ENCODE measurements at places on chromosomes 7 and 10. TPM values are rescaled to one million over a fixed set of nuclear protein-coding genes. Genes with fewer than 3 reads are reported as not detected.

Gene FEZF1
- not detected for polyA plus RNA-seq

DNA sequence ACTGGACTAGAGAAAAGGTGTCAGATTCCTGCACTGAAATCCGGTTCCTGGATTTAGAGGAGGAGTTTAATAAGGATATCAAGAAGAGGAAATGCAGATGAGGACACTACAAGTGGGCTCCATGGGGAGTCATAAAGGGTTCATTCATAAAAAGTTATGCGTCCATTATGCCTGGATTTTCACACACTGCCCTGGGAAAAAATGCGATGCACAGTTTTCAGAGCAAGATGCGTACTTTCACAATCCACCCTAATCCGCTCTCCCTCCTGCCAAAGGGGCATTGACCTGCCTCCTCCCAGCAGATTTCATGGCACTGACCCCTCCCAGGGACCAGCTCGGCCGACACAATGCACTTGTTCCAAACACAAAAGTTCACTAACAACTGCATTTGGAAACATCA is 42.2 kb upstream of the OPALIN start:
- H3K4me3 ChIP-seq: no peak overlapping the region
- no peak overlapping the region for H3K27ac ChIP-seq
- DNase-seq: no peak

Gene ADCY1
- polyA plus RNA-seq: 0.54 TPM

- no peak for DNase-seq
- H3K27me3 ChIP-seq: no peaks in the 10 kb centered on the region
- H3K4me3 ChIP-seq: no peak overlapping the region
- H3K27ac ChIP-seq: no peak overlapping the region
- H3K36me3 ChIP-seq: no peaks in the 10 kb centered on the region
These were observed 252.8 kb upstream of the GPR26 start for GRCh38 chr10:123413353-123413752.

Gene ERLIN1
- polyA plus RNA-seq: 46.7 TPM

DNA sequence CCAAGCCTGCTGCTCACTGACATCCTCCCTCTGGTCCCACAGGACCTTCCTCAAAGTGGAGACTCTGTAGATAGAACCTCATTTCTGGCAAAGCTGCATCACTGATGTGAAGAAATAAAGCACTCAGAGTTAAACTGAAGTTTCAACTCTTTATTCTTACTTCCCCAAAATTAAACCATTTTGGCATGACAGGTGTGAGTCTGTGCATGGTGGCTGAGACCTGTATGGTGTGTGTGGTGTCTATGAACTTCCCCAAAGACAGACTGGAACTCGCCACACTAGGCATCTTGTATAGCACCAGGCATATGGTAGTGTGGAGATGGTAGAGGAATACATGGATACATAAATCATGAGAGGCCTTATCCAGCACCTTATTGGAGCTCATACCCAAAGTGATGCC is 6.6 kb upstream of the WDFY4 start:
- no peak for DNase-seq
- H3K4me1 ChIP-seq: no peaks in the 10 kb centered on the region
- no peaks in the 10 kb centered on the region for H3K36me3 ChIP-seq
- H3K27me3 ChIP-seq: no peaks in the 10 kb centered on the region
- no peak overlapping the region for H3K27ac ChIP-seq

DNA sequence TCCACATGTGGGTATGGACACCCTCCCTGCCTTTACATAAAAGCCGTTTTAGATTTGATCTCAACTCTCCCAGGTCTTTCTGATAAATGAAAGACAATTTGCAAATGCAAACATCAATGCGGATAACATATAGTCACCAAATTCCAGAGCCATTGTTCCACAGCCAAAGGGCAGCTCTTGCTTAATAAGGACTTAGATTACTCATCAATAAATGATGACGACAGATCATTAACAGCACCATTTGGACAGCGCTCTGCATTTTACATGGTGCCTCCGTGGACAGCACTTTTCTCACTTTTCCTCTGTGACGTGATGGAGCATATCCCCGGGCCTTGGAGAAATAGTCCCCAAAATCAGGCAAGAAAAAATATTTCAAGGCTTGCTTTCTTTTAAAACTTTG is 370.3 kb upstream of the CELF2 start:
- no peaks in the 10 kb centered on the region for H3K36me3 ChIP-seq
- DNase-seq: no peak
- H3K4me3 ChIP-seq: no peak overlapping the region
- no peaks in the 10 kb centered on the region for H3K27me3 ChIP-seq
- no peak overlapping the region for H3K27ac ChIP-seq

DNA sequence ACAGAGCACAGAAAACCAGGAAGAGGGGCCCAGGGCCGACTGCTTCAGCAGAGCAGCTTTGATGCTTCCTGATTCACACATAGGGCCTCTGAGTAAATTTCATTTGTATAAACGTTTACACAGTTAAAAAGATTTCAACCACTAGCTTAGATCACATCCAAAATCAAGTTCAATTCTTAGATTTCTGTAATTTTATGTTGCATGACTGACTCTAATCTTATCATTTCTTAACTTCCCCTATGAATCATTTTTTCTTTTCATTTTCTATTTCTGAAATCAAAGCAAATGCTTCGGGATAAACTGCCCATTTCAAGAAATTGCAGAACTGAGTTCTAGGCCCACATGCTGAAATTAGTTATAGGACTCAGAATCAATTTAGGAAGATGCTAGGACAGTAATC is 224.7 kb downstream of the INHBA start:
- 0 out of 2 replicates have a peak, but pooled peaks cover 6% of the 10 kb centered on the region for H3K4me1 ChIP-seq
- no peaks in the 10 kb centered on the region for H3K36me3 ChIP-seq
- H3K27ac ChIP-seq: no peak overlapping the region
- DNase-seq: no peak
- H3K27me3 ChIP-seq: no peaks in the 10 kb centered on the region

GRCh38 chr7:151382079-151382885 is 27.6 kb downstream of the WDR86 start:
- no peak for DNase-seq
- peaks cover 7% of the 10 kb centered on the region for H3K36me3 ChIP-seq
- H3K4me1 ChIP-seq: peaks cover 7% of the 10 kb centered on the region
- H3K27me3 ChIP-seq: no peaks in the 10 kb centered on the region

Gene HUS1
- 17.8 TPM for polyA plus RNA-seq

GRCh38 chr10:62778125-62778524 is 26.4 kb upstream of the ADO start:
- DNase-seq: no peak
- no peaks in the 10 kb centered on the region for H3K36me3 ChIP-seq
- H3K27ac ChIP-seq: no peak overlapping the region
- H3K27me3 ChIP-seq: no peaks in the 10 kb centered on the region

- no peak overlapping the region for H3K27ac ChIP-seq
- no peaks in the 10 kb centered on the region for H3K4me1 ChIP-seq
- no peak for DNase-seq
- no peaks in the 10 kb centered on the region for H3K36me3 ChIP-seq
- H3K27me3 ChIP-seq: no peaks in the 10 kb centered on the region
These were observed 11.9 kb upstream of the OPTN start for GRCh38 chr10:13087986-13088618.

Gene FAM13C
- polyA plus RNA-seq: 7.6 TPM

DNA sequence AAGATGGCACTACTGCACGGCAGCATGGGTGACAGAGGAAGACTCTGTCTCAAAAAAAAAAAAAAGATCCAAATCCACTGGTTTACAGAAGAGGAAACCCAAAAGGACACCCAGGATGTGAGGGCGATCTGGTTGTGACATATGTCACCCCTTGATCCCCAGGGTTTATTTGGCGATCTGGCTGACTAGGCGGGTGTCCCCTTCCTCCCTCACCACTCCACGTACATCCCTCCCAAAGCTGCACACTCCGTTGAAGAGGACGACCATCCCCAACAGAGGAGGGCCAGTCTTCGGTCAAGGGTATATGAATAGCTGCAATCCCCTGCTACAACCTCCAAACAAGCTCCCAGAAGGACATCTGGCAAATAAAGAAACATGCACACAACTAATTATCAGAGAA is 111.6 kb downstream of the HTR5A start:
- H3K27ac ChIP-seq: no peak overlapping the region
- no peaks in the 10 kb centered on the region for H3K36me3 ChIP-seq
- H3K4me3 ChIP-seq: no peak overlapping the region

- no peaks in the 10 kb centered on the region for H3K27me3 ChIP-seq
- H3K4me3 ChIP-seq: peak overlapping the region; percentile 69
- no peaks in the 10 kb centered on the region for H3K36me3 ChIP-seq
- H3K27ac ChIP-seq: peak overlapping the region; percentile 24
These were observed 63.6 kb downstream of the PDIA4 start for GRCh38 chr7:148964483-148965267.

Gene NPSR1
- not detected for polyA plus RNA-seq

DNA sequence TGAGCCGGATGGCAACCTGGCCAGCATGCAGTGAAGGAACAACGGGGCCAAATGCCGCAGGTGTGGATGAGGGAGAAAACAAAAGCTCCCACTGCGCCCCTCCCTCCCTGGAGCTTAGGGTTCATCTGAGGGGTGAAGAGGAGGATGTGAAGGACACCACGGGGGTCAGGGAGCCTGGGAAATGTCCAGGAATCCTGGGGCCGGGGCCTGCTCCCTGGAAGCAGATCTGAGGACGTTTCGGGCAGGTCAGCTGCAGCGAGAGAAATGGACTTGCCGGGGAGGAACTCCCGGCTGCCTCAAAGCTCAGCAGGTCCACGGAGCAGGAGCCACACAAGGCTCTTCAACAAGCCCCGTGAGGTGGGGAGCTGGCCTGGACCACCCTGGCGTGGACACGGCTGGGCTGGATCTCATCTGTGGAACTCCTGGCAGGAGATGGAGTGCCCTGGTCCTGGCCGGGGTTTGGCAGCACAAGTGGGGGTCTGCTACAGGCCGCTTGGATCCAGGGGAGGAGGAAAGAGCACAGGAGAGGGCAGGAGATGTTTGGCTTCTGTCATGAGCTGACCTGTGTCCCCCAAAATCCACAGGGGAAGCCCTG is 585.0 kb downstream of the PTPRN2 start:
- H3K36me3 ChIP-seq: no peaks in the 10 kb centered on the region
- no peak overlapping the region for H3K4me3 ChIP-seq
- H3K4me1 ChIP-seq: no peaks in the 10 kb centered on the region
- no peak overlapping the region for H3K27ac ChIP-seq
- no peak for DNase-seq

- peaks cover 44% of the 10 kb centered on the region for H3K4me1 ChIP-seq
- no peak overlapping the region for H3K4me3 ChIP-seq
- H3K27me3 ChIP-seq: no peaks in the 10 kb centered on the region
These were observed 76.7 kb downstream of the ANK3 start for GRCh38 chr10:60312818-60313588.

Gene NXPH1
- polyA plus RNA-seq: not detected

- peaks cover 10% of the 10 kb centered on the region for H3K27me3 ChIP-seq
- peak overlapping the region; percentile 58 for H3K4me3 ChIP-seq
- peak overlapping the region; percentile 74 for H3K27ac ChIP-seq
- H3K36me3 ChIP-seq: no peaks in the 10 kb centered on the region
These were observed 106.2 kb downstream of the SNX10 start for GRCh38 chr7:26397796-26398426.

GRCh38 chr10:87505366-87506111 is 846 bp downstream of the MINPP1 start:
- H3K4me1 ChIP-seq: peaks cover 17% of the 10 kb centered on the region
- peaks cover 27% of the 10 kb centered on the region for H3K36me3 ChIP-seq
- no peaks in the 10 kb centered on the region for H3K27me3 ChIP-seq
- peak overlapping the region; percentile 82 for H3K27ac ChIP-seq
- peak overlapping the region; percentile 93 for H3K4me3 ChIP-seq

GRCh38 chr10:13712476-13712836 is 125.7 kb downstream of the PRPF18 start:
- H3K27me3 ChIP-seq: no peaks in the 10 kb centered on the region
- H3K27ac ChIP-seq: peak overlapping the region; percentile 98
- peaks cover 49% of the 10 kb centered on the region for H3K4me1 ChIP-seq
- H3K4me3 ChIP-seq: no peak overlapping the region
- DNase-seq: no peak

DNA sequence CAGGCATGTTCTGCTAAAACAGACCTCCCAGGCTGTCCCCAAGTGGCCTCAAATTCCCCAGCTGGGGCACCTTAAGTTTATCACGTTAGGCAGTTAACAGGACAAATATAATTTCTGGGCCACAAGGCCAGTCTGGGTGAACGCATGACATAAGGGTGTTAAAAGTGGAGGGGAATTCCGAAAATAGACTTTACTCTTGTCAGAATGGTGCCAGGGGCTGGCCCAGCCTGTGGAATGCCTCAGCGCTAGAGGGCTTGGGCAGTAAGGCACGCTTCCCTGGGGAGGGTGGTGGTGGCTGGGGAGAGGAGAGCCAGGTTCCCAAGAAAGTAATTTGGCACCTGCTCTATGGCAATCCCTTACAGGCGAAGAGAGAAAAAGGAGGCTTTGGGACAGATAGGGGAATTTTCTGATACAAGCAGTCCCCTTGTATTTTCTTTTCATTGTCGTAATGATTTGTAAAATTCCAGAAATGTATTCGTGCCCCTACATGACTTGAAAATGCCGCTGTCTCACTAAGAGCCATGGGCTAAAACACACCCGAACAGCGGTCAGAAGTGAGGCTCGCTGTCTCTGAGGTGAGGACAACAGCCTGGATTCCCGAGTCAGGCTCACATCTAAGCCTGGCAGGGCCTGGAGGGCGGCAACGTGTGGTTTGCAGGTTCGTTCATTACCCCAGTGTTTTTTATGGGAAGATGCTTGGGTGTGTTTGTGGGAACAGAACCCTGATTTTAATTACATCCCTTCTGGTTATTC is 463.2 kb upstream of the GALNT17 start:
- H3K36me3 ChIP-seq: no peaks in the 10 kb centered on the region
- H3K27ac ChIP-seq: no peak overlapping the region
- no peak overlapping the region for H3K4me3 ChIP-seq
- H3K27me3 ChIP-seq: no peaks in the 10 kb centered on the region
- DNase-seq: no peak

Gene CYP26A1
- not detected for polyA plus RNA-seq

Gene EIF5AL1
- polyA plus RNA-seq: 0.26 TPM

Gene SLC37A3
- polyA plus RNA-seq: 73.2 TPM

- H3K4me3 ChIP-seq: no peak overlapping the region
- no peaks in the 10 kb centered on the region for H3K27me3 ChIP-seq
- no peaks in the 10 kb centered on the region for H3K36me3 ChIP-seq
- no peak overlapping the region for H3K27ac ChIP-seq
- no peak for DNase-seq
- H3K4me1 ChIP-seq: no peaks in the 10 kb centered on the region
These were observed 238.7 kb downstream of the TCERG1L start for GRCh38 chr10:131072651-131073468.

DNA sequence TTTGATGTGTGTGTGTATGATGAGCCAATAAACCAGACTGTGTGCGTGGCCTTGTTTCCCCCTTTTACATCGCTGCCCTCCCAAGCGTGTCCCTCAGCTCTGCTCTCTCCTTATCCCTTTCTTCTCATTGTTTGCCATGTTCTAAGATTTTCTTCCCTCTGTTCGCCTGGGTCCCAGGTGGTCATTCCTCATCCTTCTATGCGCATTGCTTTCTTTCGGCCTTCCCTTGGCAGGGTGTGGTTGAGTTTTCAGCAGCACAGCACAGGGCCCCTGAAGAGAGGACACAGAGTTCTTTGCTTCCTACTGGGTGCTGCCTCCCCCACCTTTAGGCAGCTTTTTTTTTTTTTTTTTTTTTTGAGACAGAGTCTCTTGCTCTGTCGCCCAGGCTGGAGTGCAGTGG is 23.1 kb downstream of the GBX1 start:
- no peak for DNase-seq
- H3K27me3 ChIP-seq: no peaks in the 10 kb centered on the region
- H3K4me3 ChIP-seq: no peak overlapping the region
- peaks cover 12% of the 10 kb centered on the region for H3K4me1 ChIP-seq
- peaks cover 29% of the 10 kb centered on the region for H3K36me3 ChIP-seq
- no peak overlapping the region for H3K27ac ChIP-seq

- no peak overlapping the region for H3K27ac ChIP-seq
- H3K27me3 ChIP-seq: no peaks in the 10 kb centered on the region
- no peak overlapping the region for H3K4me3 ChIP-seq
- peaks cover 2% of the 10 kb centered on the region for H3K4me1 ChIP-seq
- DNase-seq: no peak
- H3K36me3 ChIP-seq: no peaks in the 10 kb centered on the region
These were observed 17.5 kb upstream of the LFNG start for GRCh38 chr7:2501947-2502646.

Gene DOCK4
- 8.5 TPM for polyA plus RNA-seq
